Activated CD8-positive, alpha-beta memory T cell treated with anti-CD3 and anti-CD28 coated beads, Interleukin-2, amount 50 U/mL, for 48 hours (primary cell): ENCODE measurements at places on chromosomes 3 and 15.

DNA sequence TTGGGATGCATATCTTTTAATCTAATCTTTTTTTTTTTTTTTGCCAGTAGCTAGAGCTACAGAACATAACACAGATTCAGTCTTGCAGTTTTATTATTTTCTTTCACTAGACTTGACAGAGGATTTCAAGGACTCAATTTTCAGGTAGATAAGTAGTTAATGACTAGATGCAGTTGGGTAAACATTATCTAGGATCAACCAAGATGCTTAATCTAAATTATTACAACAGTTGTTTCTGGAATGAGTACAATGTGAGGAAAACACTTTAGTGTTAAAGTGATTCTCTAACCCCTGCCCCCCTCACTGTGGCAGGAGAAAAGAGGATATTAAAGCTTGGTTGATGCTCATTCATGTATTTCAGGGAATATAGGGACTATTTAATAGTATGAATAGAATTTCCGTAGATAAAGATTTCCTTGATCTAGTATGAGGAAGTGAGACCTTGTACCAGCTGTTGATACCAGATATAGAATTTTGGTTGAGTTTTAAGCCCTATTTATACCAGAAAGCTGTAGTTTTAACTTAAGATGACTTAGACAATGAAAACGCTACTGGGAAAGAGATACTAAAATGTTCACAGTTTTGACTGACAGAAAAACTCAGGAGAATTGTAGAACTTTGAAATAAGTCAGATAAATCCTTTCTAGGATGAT lies 389.0 kb upstream of the C2CD4B start:
- no peak for DNase-seq

GRCh38 chr15:98127586-98127985 lies 167.1 kb downstream of the ARRDC4 start:
- no peak for DNase-seq

- no peak for DNase-seq
Measured at GRCh38 chr3:108552267-108553159, 36.7 kb downstream of the CIP2A start.

DNA sequence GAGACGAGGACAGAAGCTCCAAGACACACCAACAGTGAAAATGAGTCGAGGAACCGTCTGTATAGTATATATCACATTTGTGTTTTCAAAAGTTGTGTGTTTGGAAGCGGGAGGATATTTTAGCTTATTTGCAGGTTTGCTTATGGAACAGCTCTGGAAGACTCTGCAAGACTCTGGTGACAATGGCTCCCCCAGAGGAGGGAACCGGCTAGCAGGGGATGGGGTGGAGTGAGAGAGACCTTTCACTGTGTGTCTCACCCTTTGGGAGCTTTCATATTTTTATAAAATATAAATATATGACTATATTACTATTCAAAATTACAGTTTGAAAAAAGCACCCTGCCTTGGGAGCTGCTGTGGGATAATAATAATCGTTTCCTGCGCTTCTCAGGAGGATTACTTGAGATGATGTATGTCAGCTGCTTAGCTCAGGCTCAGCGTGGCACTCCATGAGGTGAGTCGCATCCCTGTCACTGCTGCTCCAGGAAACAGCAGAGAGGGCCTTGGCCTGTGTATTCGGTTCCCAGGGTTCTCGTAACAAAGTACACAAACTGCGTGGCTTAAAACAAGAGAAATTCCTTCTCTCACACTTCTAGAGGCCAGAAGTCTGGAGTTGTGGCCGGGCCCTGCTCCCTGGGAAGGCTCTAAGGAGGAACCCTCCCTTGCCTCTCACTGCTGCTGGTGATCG lies 183.9 kb downstream of the FAM43A start:
- DNase-seq: no peak

GRCh38 chr3:187678726-187679268 lies 8.6 kb upstream of the SST start:
- DNase-seq: no peak

- DNase-seq: no peak
Measured at GRCh38 chr3:13827699-13828098, 52.2 kb downstream of the WNT7A start.

GRCh38 chr15:98905963-98906711 lies 101.5 kb downstream of the PGPEP1L start:
- DNase-seq: no peak

DNA sequence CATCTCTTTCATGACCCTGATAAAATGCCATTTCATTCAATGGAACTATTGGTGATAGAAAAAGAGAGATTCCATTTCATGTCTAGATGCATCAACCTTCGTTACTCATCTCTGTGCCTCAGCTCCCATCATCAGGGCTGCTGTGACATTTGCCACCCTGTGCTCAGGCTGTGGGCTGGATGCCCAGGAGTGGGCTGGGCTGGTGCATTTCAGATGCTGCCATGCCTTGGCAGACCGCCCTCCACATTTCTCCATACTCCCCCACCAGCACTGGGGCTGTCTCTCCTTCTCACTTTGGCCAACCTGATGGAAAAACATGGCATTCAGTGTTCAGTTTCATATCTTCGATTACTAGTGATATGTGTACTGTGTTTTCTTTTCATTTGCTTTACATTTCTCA lies 59.1 kb downstream of the DNASE1L3 start:
- DNase-seq: no peak

- no peak for DNase-seq
Measured at GRCh38 chr15:93954985-93955571, 276.3 kb upstream of the MCTP2 start.

DNA sequence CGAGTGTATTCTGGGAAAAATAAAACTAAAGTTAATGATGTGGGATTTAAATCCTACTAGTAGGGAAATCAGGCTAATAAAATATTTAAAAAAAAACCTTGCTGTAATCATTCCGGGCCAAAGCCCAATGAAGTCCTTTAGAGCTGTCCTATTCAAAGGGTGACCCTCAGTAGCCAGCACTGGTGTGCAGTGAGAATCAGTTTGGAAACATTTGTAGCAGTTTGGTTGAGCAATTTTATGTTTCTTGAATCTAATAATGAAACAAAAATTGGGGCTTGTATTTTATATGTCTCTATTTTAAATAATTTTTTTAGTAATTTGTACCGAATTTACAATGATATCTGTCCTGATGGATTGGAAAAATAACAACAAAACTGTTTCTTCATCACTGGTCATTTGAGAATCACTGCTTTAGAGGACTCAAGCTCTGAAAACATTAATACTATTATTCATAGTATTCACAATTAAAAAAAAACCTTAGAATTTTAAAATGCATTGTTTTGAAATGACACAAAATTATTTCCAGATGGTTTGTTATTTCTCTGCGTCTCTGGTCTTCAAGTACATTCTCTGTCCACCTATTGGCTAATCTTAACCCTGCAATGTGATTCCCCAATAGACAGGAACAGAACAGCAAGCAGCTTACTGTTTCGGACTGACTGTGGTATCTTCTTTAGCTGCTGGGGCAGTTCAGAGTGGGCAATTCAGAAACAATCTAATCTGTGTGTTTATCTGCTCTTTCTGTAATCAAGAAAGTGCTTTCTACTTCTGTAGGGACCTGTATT lies 71.2 kb downstream of the OTOL1 start:
- no peak for DNase-seq

GRCh38 chr3:72150634-72151412 lies 365.9 kb upstream of the PROK2 start:
- DNase-seq: no peak

DNA sequence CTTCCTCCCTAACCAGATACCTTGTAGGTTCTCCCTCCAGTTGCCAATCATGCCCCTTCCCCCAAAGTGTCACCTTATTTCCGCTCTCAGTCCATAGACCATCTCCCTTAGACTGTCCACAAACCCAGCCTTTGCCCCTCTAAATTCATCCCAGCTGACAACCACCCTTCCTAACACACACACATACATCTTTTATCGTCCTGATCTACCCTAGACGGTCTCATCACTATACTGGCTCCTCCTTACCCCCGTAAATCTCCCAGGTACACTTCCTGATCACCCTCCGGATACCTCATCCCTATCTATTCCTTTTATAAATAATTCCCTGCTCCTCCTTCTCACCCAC lies 828 bp downstream of the THOC7 start:
- DNase-seq: no peak

DNA sequence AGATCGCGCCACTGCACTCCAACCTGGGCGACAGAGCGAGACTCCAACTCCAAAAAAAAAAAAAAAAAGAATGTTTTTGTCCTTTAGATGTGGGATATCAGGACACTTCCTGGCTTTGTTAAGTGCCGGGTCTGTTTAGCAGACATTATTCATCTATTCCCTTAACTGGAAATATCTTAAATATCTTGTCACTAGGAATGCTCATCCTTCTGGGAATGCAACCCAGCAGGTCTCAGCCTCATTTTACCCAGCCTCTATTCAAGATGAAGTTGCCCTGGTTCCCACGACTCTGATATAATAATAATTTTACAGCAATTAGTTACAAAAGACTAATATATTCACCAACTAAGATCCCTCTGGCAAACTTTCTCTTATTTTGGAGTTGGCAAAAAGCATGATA lies 260.9 kb upstream of the SLITRK3 start:
- no peak for DNase-seq

GRCh38 chr15:70348581-70349344 lies 251.0 kb upstream of the TLE3 start:
- no peak for DNase-seq

- no peak for DNase-seq
Measured at GRCh38 chr3:12932347-12932746, 91.0 kb upstream of the RPL32 start.

DNA sequence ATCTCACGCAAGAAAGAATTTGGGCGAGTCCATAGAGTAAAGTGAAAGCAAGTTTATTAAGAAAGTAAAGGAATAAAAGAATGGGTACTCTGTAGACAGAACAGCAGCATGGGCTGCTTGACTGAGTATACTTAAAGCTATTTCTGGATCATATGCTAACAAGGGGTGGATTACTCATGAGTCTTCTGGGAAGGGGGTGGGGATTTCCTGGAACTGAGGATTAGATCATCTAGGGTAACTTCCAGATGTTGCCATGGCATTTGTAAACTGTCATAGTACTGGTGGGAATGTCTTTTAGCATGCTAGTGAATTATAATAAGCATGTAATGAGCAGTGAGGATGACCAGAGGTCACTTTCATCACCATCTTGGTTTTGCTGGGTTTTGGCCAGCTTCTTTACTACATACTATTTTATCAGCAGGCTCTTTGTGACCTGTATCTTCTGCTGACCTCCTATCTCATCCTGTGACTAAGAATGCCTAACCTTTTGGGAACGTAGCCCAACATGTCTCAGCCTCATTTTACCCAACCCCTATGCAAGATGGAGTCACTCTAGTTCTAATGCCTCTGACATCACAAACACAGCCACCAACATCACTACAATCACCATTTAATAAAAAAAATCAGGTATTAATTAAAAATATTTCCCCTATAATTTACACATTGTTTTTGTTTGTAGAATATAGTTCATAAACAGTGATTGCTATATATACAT lies 890.7 kb upstream of the EPHA6 start:
- no peak for DNase-seq

DNA sequence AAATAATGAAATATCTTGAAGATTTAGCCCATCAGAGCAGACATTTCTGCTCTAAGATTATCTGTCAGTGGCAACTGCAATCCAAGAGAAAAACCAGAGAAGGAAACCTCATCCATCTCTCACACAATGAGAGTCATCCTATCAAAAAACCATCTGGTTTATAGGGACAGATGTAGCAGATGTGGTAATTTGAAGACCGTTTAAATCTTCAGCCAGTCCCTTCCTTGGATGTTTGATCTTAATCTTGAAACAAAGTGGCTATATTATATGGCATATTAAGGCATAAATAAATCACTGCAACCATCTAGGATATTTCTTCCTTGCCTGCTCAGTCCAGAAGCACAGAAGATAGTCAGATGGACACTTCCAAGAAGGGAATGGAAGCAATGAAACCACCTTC lies 305.3 kb downstream of the MAGI1 start:
- no peak for DNase-seq

GRCh38 chr3:46812237-46812791 lies 50.9 kb downstream of the MYL3 start:
- DNase-seq: peak; percentile 86

DNA sequence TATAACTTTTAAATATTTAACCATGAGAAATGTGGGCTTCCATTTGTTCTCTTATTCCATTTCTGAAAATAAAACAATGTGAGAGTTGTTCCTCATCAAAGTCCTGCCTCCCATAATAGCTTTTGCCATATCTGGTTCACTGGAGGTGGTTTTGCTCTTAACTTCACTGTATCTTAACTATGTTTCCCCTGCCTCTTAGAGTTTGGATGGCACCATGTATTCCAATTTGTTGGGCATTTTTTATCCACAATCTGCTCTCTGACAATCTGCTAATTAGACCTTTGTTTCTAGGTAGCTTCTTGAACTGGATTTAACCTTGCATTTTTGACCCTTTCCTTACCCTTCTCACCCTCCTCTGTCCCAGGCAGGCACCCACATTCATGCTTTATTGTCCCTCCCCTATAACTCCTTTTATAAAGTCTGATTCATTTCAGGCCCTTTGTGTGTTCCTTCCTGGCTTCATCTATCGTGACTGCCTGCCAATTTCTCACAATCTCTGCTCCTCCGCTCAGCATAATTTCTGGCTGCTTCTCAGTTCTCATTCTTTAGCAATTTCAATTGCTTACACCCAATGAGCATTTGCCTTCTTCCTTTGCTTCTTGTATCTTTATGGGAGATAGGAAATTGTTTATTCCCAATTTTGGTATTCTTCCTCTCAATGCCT lies 144.2 kb upstream of the ARHGEF26 start:
- DNase-seq: no peak

- DNase-seq: no peak
Measured at GRCh38 chr3:45109771-45110508, 36.2 kb downstream of the CDCP1 start.
